Daoy (cell line): ENCODE measurements at places on chromosomes 16 and 17.

DNA sequence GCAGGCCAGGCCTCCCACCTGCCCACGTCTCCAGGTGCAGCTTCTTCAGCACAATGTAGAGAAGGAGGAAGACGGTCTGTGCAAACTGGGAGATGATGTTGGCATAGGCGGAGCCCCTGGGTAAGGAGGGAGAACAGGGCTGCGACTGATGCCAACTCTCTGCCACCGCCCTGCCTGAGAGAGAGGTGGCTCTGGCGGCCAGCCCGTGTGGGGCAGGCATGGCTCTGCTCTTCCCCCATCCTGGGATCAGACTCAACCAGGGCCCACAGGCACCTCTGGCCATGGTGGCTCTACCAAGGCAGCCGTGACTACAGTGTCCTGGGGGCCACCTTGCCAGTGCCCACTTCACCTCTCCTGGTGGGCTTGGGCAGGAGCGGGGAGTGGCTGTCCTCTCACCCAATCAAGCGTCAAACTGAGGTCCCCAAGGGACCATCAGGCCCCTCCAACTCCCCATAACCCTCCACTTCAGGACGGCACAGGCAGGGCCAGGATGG is 8.6 kb downstream of the SLC47A2 start:
- DNase-seq, result no peak

- DNase-seq, result no peak
These were observed 927 bp upstream of the SULT1A2 start for GRCh38 chr16:28597692-28598261.

DNA sequence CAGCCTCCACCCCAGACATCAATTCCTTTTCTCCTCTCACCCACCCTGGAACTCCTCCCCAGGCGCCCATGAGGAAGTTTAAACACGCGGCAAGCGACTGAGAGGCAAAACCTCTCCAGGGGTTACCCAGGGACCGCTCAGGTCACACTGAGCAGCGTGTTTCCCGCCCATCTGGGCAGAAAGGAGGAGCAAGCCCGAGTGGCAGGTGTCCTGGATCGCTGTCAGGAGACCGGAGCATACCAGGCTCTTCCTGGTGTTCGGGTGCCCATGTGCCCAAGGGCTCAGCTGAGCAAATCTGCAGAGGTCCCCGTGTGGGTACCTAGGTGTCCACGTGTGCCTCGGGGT is 491 bp downstream of the SLC25A19 start:
- no peak for DNase-seq

GRCh38 chr17:57947369-57947768 is 7.8 kb downstream of the CUEDC1 start:
- DNase-seq, result no peak

DNA sequence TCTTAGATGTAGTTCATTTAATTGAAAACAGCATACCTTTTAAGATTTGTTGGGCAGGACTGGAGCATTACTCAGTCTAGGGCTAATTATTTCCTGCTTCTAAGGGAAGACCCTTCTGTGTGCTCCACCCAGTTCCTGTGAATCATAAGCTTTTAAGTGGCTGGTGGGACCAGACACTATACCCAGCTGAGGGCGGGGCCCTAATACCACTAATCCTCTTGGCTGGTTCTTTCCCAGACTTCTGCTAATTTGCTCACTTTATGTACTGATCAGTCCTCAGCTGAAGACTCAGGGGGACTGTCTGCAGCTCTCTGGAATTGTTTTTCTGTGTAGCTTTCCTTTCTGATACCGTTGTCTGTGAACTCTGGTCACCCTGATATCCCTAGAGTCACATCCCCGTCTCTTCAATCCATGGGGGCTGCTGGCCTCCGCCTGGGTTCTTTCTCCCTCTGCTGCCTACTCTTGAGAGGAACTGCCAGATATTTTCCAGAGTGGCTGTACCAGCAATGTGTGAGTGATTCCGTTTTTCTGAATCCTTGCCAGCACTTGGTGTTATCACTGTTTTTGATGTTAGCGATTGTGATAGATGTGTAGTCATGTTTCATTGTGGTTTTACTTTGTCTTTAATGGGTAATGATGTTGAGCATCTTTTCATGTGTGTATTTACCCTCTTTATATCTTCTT is 35.1 kb downstream of the MFSD11 start:
- peak; percentile 94 for DNase-seq

GRCh38 chr16:26169473-26169872 is 477.7 kb downstream of the HS3ST4 start:
- DNase-seq, result no peak

DNA sequence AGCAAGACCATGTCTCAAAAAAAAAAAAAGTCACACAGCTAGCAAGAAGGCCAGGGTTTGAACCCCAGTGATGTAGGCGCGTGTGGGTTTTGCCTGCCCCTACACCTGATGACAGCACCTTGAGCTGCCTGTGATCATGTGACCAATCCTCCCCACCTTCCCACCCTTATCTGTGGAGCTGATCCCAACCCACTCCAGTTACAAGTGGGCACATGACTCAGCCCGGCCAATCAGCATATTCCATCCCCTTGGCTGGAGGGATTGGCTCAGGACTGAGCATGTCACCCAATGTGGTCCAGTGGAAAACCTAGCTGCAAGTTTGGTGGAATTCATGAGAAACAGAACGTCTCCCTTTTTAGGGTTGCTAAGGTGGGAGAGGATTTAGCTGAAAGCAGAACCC is 6.6 kb downstream of the TMEM114 start:
- no peak for DNase-seq

DNA sequence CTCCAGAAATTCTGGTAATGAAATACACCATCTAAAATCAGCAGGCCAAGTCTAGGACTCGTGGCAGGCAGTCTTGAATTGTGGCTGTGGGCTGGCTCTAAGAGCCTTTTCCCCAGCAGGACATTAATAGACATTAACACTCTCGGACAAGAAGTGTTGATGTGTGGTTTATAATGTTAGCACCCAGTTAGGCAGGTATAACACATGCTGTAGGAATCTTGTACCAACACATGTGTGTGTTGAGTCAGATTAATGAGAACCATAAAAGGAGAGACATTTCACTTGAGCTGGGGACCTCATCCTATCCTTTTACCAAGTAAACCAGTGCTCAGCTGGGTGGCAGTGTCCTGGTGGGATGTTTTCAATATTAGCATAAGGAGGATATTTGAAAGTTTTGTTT is 264.5 kb downstream of the FTO start:
- peak; percentile 3 for DNase-seq

DNA sequence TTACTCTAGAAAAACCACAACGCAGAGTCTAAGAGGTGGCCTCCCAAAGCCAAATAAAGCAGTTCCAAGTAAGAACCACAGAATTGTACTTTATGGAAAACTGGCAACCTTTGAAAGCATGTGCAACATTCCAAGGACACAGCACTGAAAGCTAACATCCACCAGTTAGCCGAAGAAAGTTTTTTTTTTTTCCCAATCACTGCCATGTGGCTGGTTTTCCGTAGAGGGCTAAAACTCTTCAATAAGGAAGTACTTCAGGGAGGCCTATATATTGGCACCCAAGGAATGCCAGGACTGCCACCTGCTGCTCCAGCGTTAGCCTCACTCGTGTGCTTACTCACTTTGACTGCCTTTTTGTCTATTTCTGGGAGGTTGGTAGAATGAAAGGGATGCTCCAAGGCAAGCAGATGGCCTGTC is 25.2 kb downstream of the CEP95 start:
- no peak for DNase-seq

DNA sequence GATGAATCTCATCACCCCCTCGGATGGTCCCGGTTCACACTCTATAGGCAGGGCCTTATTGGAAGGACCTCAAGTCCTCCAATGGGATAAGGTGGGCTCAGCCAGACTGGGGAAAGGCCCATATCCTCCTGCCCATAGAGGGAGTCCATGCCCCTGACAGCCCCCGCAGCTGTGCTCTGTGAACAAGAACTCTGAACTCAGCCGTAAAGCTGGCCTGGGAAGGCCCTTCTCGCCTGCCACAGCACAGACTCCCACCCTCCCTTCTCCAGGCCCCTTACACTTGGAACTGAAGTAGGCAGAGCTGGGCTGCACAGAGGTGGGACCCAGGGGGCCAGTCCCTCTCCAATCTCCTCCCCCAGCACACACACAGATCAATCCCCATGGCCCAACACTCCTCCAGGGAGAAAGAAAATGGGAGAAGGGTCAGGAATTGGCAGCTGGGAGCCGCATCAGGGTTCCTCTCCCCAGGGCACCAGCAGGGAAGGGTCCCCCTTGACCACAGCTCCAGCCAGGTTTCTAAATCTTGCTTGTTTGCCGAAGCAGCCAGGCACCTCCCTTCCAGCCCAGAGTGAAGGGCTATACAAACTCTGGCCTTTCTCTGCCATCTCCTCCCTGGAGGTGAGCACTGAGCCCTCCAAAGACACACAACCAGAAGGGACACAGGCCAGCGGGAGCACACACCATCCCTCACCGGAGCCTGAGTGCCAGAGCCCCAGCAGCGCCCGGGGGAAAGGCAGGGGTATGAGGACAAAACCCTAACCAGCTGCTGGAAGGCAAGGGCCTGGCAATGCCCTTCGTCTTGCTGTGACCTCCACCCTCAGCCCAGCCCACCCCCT is 454.1 kb downstream of the SOX9 start:
- DNase-seq, result no peak

- no peak for DNase-seq
These were observed 22.8 kb downstream of the TMEM204 start for GRCh38 chr16:1556254-1556653.

DNA sequence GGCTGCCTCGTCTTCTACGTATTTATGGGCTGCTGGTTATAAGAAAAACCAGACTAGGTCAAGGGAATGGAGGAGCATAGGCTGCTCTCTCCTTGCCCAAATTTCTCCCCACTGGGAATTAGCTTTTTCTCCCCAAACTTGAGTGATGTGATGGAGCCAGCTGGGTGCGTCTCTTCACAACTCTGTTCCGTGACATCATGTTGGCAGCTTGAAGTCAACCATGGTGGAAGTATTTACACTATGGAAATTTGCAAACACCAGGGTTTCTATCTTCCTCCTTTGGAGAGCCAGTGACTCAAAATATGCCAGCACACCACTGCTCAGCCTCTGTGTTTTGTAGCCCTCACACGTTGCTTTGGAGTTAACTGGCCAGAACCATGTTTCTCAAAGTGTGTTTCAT is 78.1 kb downstream of the OR1D5 start:
- DNase-seq, result no peak

DNA sequence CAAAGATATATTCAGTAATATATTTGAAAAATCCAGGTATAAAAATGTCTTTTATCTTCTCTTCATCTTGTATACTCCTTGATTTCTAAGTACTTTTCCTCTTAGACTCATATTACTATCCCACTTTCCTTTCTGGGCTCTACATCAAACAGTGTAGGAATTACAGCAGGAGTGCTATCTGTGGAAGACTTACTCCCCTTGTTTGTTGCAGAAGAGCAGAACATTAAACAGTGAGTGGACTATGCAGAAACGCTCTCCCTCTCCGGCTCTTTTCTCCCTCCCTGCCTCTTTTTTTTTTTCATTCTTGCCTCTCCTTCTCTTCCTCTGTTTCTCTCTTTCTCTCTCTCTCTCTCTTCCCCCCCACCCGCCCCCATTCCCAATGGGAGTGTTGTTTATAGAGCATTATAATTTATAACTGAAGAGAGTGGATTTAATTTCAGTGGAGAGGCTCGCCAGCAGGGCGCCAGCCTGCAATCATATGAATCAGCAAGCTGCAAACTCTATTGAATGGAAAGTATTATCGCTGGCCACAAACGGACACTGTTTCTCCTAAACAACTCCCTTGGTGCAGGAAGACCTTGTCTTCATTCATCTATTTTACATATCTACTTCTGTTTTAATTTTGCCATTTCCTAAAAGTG is 242.3 kb upstream of the TBX2 start:
- DNase-seq, result peak; percentile 35

- peak; percentile 53 for DNase-seq
These were observed 26.0 kb downstream of the SNX29 start for GRCh38 chr16:12002447-12003006.

DNA sequence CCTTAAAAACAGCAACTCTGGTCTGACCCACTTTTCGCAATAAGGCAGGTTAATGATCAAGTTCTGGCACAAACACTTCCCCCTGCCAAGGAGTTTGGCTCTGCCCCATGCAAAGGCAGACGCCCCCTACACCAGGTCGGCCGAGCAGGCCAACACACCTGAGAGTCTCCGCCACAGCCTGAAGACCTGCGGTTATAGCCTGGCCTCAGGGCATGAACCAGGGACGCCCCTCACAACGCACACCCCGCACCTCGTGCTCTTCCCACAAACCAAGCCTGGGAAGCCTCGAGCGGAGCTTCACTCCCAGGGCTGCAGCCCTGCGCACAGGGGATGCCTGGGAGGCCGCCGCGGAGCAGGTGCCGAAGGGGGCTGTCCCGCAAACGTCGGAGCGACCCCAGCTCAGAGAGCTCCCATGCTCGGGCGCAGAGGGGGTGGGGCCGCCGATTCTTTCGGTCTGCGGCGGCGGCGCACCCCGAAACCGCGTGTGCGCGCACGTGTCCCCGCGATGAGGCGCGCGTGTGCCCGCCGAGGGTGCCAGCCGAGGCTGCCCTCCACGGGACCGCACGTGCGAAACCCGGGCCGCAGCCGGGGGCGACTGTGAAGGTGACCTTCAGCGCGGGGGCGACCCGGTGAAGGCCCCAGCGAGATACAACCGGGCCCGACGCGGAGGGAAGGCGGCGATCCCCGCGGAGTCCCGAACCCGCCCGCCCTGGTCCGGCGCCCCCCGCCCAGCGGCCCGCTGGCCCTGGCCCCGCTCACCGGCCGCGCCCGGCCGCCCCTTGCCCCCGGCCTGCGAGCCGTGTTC is 559 bp downstream of the CLUH start:
- DNase-seq, result no peak

DNA sequence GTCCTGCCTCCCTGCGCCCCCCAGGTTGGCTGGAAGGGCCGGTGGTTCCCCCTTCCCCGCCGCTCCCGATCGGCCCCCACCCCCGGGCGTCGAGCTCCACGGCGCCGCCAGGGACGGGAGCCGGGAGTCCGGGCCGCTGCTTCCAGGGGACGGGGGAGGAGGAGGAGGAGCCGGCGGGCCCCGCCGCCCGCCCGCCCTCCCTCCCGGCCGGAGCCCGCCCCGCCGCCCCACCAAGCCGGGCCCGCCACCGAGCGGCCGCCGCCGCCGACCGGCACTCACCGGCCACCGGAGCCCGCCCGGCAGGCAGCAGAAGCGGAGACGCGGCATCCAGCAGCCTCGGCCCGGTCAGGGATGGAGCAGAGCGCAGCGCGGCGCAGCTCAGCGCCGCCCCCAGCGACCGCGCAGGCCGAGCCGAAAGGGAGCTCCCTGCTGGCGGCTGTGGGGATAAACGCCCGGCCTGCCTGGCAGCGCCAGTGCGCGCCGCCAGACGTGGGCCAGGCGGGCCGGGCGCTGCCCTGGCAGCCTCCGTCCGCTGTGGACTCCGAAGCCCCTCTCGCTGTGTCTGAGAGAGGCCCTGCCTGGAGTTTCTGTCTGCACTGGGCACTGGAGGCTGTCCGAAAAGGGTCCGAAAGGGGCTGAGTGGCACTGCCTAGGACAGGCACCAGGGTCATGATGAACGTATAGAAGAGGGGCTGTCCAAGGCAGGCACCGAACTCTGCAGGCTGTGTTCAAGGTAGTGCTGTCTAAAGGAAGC is at the start of gene MYO18A:
Gene MYO18A (minus strand): TSS at position 365 of the 754 bp plus-strand sequence. CDS start 13,458 bp downstream, outside the sequence.
- DNase-seq, result peak; percentile 89
